Calu3 (cell line): ENCODE measurements at places on chromosomes 11 and 22.

GRCh38 chr22:24189249-24190158 is 8.2 kb downstream of the SUSD2 start:
- DNase-seq: peak; percentile 89

GRCh38 chr11:117735350-117735977 is 61.6 kb downstream of the DSCAML1 start:
- no peak for DNase-seq

DNA sequence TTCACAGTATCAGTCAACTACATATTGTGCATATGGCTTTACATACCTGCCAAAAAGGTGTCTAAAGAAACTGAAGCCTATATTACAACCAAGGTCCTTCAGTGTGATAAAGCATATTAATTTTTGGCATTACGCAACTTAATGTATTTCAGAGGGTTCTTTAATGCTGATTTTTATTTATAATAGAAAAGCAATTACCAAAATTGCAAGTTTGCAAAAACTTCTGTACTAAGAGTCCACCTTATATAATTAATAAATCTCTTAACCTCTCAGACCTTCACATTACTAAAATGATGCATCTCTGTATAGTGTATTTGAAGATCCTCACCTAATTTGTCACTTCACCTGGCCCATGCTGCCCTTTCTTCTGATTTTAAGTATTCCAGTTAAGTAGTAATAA is 128.6 kb downstream of the GUCY1A2 start:
- no peak for DNase-seq

DNA sequence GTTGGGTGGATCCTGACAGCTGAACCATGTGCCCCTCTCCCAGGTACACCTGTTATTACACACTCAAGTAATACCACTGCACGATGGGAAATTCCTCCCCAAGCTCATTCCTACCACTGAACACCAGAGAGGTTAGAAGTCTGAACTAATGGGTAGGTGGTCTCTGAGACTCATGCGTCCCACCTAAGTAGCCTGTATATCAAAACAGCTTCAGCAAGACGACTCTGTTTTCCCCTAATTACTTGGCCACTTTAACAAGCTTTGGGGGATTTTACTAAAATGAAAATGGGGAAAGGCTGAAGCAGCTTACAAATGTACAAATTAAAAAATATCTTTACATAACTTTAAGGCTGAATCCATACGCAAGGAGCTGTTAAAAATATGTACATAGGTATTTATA is 29.4 kb downstream of the LGR4 start:
- no peak for DNase-seq

DNA sequence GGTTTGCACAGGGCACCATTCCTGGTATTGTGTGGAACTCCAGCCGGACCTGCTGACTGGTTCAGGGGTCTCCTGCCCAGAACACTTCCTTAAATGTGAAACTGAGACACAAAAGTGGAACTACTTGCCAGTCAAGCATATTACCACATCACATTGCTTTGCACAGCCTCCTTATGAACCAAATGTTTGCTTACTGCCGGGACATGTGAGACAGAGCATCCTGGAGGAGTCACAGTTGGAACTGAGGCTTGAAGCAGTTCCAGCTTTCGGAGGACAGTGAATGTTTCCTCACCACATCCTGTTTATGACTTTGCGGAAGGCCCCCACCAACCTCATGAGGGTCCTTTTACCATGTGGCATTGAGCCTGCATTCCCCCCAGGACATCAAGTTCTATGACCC is 105.8 kb upstream of the ARHGAP42 start:
- no peak for DNase-seq

DNA sequence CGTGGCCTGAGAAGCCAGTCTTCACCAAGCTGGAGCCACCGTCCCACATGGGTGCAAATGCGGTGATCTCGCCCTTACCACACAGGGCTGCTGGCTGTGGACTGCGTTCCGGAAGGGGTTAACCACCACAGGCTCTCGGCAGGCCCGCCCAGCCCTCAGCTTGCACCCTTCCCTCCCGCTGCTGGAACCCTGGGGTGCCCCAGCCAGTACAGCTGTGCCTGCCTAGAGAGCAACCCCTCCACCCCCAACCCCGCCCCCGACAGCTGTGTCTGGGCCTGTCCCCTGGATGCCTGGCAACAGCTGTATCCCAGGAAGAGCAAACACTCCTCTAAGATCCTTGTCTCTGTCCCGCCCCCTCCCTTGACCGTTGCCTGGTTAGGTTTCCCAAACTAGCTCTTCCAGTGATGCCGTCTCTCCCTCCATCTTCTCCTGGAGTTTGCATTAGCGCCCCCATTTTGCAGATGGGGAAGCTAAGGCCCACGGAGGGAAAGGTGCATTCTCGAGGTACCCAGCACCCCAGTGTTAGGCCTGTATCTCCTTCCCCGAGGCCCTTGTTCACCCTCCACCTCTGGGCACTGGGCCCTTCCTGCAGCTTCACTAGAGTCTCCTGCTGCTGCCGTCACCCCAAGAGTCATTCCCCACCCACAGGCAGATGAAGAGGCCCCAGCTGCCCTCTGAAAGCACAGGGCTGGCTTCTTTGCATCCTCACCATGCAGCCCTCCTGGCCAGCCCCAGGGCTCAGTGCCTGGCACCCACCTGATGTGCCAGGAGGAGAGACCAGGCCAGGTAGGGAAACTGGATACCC is 12.6 kb upstream of the COX8A start:
- DNase-seq: no peak

DNA sequence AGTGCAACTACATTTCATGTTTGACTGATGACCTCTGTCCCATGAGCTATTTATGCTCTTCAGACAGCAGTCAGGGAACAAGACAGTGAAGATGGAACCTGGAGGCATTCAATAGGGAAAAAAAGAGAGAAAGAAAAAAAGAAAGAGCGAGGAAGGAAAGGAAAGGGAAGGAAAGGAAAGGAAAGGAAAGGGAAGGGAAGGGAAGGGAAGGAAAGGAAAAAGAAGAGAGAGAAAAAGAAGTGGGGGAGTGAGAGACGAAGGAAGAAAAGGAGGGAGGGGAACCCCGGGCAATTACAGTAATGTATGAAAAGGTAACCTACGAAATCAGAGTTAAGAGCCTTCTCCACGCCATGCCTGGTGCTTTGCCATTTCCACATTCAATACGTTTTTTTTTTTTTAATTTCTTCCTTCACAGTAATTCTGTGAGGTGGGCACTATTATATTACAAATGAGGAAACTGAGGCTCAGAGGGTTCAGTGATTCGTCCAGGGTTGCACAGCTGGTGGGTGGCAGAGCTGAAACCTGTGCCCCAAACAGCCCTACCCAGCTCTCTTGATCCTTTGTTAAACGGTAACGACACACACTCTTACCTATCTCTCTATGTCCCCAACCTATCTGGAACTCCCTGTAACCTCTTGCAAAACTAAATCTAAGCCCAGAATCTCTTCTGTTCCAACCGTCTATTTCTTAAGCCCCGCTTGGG is 39.3 kb downstream of the ETS1 start:
- DNase-seq: no peak

DNA sequence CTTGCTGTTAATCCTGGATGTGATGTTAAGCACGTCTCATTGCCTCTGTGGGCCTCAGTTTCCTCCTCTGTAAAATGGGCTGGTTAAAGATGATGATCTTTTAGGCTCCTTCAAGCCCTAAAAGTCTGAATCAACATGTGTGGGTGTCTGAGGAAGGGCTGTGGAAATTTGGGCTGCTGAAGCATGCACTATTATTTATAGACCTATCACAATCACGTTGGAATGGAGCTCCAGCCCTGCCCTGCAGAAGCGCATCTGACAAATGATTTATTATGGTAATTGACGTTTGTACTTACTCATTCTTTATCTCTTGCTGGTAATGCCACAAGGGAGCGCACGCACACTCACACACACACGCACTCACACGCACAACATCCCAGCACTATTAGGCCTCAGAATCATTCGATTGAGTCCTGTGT is 20.4 kb downstream of the P2RX3 start:
- DNase-seq: no peak

DNA sequence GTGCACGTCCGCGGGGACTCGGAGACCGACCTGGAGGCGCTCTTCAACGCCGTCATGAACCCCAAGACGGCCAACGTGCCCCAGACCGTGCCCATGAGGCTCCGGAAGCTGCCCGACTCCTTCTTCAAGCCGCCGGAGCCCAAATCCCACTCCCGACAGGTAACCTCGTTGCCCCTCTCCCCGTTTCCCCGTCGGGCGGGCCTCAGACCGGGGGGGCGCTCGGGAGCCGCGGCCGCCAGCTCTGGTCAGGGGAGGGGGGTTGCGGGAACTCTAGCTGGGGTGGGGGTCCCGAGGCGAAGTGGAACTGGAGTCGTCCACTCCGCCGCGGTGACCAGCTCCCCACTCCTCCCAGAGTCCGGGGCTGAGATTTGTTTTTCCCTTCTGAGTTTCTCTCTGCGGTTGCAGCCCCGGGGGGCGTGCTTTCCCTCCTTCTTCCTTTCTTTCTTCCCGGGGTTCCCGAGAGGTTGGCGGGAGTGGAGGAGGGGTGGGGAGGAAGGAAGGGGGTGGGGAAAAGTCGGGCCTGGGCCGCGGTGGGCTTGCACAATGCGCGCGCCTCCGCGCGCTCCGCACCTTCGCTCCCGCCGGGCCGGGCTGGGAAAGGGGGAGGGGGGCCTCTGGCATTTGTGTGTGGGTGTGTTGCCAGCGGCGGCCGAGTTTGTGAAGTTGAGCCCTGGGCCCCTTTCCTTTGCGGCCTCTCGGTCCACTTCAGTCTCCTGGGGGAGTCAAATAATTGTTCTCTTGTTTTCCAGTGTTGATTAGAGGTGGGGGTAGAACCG is 952 bp downstream of the YAP1 start:
- DNase-seq: peak; percentile 84

GRCh38 chr11:23540101-23540561 is 679.9 kb upstream of the CCDC179 start:
- peak; percentile 34 for DNase-seq

DNA sequence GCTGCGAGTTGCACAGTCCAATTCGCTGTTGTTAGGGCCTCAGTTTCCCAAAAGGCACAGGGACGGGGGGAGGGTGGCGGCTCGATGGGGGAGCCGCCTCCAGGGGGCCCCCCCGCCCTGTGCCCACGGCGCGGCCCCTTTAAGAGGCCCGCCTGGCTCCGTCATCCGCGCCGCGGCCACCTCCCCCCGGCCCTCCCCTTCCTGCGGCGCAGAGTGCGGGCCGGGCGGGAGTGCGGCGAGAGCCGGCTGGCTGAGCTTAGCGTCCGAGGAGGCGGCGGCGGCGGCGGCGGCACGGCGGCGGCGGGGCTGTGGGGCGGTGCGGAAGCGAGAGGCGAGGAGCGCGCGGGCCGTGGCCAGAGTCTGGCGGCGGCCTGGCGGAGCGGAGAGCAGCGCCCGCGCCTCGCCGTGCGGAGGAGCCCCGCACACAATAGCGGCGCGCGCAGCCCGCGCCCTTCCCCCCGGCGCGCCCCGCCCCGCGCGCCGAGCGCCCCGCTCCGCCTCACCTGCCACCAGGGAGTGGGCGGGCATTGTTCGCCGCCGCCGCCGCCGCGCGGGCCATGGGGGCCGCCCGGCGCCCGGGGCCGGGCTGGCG is at the start of gene BCR:
BCR (plus strand) TSS at position 209 of the 592 bp plus-strand sequence. CDS start 452 bp downstream, outside the sequence.
- peak; percentile 78 for DNase-seq

DNA sequence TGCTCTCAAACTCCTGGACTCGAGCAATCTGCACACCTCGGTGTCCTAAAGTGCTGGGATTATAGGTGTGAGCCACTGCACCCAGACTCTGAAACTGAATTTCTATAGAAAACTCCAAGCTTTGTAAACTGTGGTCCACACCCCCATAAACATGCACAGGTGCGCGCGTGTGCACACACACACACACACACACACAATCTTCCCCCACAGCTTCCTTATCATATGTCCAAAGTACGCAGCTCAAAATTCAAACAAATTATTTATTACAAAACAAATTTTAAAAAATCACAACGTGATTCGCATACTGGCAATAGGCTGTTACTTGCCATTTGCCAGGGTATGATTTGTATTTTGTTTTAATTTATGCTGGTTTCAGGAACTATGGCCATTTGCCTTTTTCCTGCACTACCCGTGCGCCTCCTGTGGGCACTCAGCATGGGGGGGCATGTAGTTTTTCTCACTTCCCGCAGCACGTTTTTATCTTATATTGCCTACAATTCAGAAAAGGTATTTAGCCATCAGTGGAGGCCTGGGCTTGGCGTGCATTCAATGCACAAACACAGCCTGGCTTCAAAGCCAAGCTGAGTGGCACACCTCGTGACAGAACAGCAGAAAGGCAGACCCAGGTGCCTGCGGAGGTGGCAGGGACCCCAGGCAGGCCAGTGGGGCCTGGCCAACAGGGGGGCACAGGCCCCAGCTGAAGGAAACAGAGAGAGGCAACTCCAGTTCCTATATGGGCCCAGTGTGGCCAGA is 10.8 kb upstream of the SNX32 start:
- DNase-seq: no peak

DNA sequence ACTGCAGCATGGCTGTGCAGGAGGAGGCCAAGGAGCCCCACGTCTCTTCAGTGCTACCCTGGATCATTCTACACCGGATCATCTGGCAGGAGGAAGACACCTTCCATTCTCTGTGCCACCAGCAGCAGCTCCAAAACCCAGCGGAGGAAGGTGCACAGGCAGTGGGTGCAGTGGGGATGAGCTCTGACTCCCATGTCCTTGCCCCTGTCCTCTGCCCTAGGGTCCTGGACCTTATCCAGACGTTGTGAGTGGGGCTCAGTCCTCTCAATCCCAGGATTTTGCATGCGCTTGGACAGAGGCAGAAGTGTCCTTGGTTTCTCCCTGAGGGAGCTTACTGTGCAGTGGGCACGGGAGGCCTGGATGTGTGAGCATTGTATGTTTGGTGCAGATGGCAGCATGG is 61.3 kb downstream of the CABIN1 start:
- no peak for DNase-seq

DNA sequence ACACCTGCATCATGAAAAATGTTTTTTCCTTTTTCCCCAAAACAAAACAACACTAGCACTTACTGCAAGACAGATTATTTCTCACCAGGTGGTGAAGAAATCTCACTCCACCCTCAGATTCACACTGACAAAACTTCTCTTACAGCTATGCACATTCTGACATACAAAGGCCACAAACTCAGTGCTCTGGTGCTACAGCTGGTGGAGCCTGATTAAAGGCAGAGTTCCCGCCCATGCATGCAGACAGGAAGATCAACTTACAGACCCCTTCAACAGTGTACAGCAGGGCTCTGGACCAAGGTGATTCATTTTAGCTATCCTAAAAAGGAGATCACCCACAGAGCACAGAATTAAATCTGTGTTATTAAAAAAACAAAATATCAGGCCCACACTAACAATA is 112.6 kb downstream of the CADM1 start:
- DNase-seq: no peak

- DNase-seq: no peak
Observed at GRCh38 chr11:86198139-86198538, 46.4 kb upstream of the EED start.

- DNase-seq: no peak
Observed at GRCh38 chr11:95121698-95122097, 32.1 kb downstream of the ENDOD1 start.

GRCh38 chr11:122197066-122197987 is 81.3 kb upstream of the BLID start:
- DNase-seq: peak; percentile 28

GRCh38 chr22:31952472-31952871 is 8.1 kb downstream of the YWHAH start:
- no peak for DNase-seq

- DNase-seq: no peak
Observed at GRCh38 chr11:13997881-13998280, 35.4 kb downstream of the SPON1 start.
